ENCODE measurements at places on chromosomes 16 and 17.

- no peak for DNase-seq
These were observed 5.7 kb downstream of the CFAP119 start for GRCh38 chr16:30755955-30756780.

DNA sequence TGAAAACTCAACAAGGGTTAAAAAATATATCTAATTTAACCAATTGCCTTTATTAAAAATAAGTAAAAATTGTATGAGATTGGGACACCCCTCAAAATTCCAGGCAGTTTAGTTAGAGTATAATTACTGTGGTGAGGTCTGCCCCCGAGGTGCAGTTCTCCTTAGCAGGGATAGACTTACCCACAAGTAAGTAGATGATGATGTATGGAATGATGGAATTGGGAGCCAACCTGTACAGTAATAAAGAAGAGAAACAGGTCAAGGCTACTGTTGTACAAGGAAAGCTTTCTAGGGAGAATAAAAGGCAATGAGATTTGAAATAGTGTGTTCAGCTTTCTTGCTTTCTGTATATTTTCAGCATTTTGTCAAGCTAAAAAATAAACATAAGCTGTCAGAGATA is 1.8 kb downstream of the LDAF1 start:
- DNase-seq: no peak

GRCh38 chr17:58337600-58338453 is 9.2 kb upstream of the TSPOAP1 start:
- DNase-seq: peak; percentile 88

- no peak for DNase-seq
These were observed 235.0 kb downstream of the CHD9NB start for GRCh38 chr16:52817696-52818095.

GRCh38 chr17:1686086-1686485 is 1.4 kb upstream of the PRPF8 start:
- no peak for DNase-seq

DNA sequence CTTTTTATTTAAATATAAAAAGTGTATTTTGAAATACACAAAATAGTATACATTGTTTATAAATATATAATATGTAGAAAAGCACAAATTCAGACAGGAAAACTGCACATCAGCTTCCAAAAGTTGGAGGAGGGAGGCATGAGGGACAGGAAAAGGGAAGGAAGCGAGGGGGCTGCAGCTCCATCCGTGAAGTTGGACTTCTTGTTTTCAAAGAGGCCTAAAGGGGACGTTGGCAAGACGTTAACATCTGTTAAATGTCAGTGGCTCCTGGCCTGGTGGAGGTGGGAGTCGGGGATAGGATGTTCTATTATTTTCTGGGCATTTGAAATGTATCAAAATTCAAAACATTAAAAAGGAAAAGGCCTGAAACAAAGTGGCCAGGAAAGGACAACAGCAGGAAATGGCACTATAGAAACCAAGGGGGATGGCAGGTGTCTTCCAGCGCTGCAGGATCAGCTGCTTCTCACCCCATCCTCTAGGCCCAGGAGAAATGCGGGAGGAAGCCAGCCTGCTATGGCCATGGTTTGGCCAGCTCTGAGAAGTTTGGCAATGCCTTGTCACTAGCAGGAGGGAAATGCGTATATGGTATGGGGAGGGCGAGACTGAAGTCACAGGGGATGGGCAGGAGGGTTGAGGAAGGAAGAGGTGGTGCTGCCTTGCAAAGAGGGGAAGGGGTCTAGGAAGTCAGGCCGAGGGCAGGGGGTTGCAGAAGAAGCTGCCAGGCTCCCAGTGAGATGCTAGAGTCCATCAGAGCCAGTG is 6.4 kb downstream of the CMTM2 start:
- no peak for DNase-seq

DNA sequence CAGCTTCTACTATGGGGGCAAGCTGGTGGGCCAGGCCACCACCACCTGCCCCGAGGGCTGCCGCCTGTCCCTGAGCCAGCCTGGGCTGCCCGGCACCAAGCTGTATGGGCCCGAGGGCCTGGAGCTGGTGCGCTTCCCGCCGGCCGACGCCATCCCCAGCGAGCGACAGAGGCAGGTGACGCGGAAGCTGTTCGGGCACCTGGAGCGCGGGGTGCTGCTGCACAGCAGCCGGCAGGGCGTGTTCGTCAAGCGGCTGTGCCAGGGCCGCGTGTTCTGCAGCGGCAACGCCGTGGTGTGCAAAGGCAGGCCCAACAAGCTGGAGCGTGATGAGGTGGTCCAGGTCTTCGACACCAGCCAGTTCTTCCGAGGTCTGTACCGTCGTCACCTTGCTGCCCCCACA is 19.5 kb downstream of the IRF8 start:
- DNase-seq: no peak

- no peak for DNase-seq
These were observed 3.1 kb upstream of the CIAO3 start for GRCh38 chr16:743794-744500.

- DNase-seq: no peak
These were observed 13.3 kb downstream of the GGA2 start for GRCh38 chr16:23496821-23497542.

- no peak for DNase-seq
These were observed 1.0 kb downstream of the ZNRF1 start for GRCh38 chr16:74999609-75000480.

DNA sequence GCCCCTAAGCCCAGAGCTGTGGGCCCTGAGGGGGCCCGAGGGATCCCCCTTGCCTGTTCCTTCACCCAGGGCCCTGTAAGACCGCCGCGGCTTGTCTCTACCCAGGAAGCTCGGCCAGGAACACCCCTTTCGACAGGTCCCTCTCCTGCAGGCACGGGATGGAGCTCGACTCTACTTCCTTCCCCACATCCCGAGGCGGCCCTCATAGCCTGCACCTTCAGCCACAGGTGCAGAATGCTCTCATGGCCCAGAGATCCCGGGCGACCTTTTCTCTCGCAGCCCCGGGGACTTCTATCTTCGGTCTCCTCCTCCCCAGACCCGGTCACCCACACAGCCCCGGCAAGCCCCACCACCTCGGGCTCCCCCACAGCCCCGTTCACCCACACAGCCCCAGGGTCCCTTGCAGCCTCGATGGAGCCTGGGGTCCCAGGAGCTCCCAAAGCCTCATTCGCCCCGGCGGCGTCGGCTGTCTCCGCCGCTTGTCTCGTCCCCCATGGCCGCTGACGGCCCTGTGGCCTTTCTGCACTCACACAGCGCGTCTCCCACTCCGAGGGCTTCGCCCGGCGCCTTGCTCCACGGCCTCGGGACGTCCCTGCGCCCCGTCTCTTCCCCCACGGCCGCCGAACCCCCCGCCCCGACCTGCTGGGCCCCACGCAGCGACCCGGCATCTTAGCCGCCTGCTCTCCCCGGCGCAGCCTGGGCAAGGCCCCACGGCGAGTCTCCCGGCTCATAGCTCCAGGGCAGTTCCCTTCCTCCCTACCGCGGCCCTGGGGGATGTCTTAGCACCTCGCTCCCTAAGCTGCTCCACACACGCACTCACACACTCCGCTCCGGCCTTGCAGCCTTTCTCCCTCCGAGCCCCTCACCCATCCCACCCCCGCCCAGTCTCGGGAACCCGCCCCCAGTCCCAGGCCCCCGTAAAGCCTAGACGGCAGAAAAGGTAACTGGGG is 650 bp downstream of the KIAA0753 start:
- DNase-seq: no peak

DNA sequence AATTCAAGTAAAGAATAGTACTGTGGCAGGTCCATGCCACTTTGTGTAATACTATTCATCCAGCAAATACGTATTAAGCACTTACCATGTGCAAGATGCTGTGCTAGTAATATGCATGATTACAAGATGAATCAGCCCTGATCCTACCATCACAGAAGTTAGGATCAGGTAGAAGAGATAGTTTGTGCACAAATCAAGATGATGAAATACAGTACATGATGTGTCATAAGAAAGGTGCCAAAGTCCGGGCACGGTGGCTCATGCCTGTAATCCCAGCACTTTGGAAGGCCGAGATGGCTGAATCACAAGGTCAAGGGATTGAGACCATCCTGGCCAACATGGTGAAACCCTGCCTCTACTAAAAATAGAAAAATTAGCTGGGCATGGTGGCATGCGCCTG is 10.9 kb downstream of the COG4 start:
- no peak for DNase-seq

GRCh38 chr17:13118311-13118710 is 100.5 kb upstream of the ELAC2 start:
- DNase-seq: no peak

GRCh38 chr17:55635253-55635914 is 87.3 kb downstream of the TMEM100 start:
- DNase-seq: no peak

GRCh38 chr17:31540602-31541307 is 149.3 kb downstream of the RAB11FIP4 start:
- DNase-seq: no peak
